Posterior vena cava (tissue), 2 donors: ENCODE measurements at places on chromosomes 7 and 10. TPM values are rescaled to one million over a fixed set of nuclear protein-coding genes. Genes with fewer than 3 reads are reported as not detected.

CFAP69 gene
- 13.0 TPM for total RNA-seq

PON1 gene
- not detected for total RNA-seq

AGR2 gene
- not detected for total RNA-seq

CTBP2 gene
- 44.4 TPM for total RNA-seq

IFT22 gene
- total RNA-seq: 24.3 TPM

TUBAL3 gene
- total RNA-seq: not detected

TMEM139 gene
- not detected for total RNA-seq

MRLN gene
- not detected for total RNA-seq

GGCT gene
- 19.9 TPM for total RNA-seq

TDRD1 gene
- total RNA-seq: 0.48 TPM

TMEM236 gene
- 2.2 TPM for total RNA-seq

MICALL2 gene
- total RNA-seq: 38.5 TPM

STOX1 gene
- total RNA-seq: 0.24 TPM

GPR85 gene
- total RNA-seq: 1.2 TPM

FOXP2 gene
- total RNA-seq: 9.9 TPM

PTN gene
- total RNA-seq: 4.8 TPM

OTUD1 gene
- 16.9 TPM for total RNA-seq

PTPRN2 gene
- total RNA-seq: 2.8 TPM
